H4 (cell line): ENCODE measurements at places on chromosomes 7 and 10. TPM values are rescaled to one million over a fixed set of nuclear protein-coding genes. Genes with fewer than 3 reads are reported as not detected.

DNA sequence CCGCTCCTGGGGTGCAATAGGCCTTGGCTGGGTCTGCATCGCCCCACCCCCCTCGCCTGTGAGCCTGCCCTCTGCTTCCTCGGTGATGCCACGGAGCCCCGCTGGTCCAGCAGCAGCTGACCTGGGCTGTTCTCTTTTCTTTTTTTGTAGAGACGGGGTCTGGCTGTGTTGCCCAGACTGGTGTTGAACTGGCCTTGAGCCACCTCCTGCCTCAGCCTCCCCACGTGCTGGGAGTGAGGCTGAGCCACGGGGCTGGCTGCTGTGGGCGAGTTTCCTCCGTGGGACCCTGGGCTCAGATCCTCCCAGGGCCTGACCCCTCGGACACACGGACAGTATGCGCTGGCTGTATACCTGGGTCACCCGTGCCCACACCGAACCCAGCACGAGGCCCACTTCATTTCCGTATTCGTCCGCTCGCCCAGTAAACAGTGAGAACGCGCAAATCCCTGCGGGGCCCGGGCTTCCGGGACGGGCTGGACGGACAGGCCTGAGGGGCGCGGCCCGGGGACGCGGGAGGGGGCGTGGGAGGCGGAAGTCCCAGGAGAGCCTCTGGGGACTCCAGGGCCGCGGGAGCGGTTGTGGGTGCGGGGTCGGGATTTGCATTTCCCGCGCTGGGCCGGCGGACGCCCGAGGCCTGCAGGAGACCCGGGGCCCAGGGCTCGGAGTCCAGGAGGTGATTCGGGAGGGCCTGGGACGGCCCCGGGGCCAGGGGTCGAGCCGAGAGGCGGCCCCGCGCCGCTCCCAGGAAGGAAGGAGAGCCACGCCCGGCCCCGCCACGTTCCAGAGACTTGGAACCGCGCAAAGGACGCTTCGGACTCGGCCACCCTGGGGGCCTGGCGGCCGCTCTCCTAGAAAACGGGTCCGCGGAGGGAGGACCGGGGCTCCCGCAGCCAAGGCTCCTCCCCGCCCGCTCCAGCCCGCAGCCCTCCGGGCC, 57.7 kb upstream of the DNAJB6 start:
- DNase-seq, result no peak

DNA sequence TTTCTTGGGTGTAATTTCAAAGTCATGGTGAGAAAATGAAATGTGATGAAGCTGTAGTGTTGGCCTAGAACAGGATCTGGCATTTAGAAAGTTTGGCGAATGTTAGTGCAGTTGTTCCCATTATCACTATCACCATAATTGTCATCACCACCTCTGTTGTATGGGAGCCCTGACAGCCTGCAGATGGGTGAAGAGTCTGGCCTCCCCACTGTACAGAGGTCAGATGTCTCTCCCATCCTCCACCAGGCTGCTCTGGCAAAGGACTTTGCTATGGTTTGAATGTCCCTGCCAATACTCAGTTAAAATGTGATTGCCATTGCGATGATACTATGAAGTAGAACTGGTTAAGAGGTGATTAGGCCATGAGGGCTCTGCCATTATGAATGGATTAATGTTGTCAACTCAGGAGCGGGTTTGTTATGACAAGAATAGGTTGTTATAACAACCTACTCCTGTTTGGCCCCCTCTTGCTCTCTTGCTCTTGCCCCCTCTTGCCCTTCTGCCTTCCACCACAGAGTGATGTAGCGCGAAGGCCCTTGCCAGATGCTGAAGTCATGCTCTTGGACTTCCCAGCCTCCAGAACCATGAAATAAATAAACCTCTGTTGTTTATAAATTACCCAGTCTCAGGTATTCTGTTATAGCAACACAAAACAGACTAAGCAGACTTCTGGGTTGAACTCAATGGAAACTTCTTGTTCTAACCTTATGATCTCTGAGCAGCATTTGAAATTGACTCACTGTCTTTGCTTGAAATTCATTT, 90.0 kb downstream of the GRK5 start:
- DNase-seq, result no peak

DNA sequence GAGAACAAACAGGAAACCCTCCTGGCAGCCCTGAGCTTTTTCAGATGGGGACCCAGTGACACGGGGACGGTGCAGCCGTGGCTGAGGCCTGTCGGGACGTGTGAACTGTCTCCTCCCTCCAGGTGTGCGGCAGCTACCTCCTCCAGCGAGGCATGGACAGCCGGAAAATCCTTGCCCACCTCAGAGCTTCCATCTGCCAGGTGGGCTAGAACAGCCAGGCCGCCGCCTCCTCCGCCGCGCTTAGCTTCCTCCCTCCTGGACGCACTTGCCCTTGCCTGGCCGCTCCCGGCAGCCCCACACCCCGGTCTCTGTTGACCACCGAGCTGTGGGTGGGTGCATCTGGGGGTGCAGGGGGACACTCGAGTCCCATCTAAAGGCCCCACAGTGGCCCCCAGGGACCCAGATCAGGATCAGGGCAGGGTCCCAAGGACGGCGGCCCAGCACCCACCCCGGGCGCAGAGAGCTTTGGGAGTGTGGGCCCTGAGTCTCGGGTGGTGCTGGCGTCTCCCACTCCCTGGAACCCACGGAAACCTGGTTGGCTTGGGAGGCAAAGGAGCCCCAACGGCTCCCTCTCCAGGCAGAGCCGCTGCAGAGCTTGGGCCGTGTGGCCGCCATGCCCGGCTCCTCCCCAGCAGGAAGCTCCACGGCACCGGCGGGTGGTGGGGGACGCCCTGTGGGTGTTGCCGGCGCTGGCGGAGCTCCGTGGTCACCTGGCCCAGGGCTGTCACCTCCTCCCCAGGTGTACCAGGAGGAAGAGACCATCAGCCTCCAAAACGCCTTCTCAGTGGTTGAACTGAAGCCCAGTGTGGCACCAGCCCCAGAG, 32.9 kb upstream of the UTF1 start:
- no peak for DNase-seq

- no peak for DNase-seq
These were observed 17.2 kb downstream of the EMX2 start for GRCh38 chr10:117559712-117560111.

- no peak for DNase-seq
These were observed 167.1 kb upstream of the INHBA start for GRCh38 chr7:41869997-41870396.

DNA sequence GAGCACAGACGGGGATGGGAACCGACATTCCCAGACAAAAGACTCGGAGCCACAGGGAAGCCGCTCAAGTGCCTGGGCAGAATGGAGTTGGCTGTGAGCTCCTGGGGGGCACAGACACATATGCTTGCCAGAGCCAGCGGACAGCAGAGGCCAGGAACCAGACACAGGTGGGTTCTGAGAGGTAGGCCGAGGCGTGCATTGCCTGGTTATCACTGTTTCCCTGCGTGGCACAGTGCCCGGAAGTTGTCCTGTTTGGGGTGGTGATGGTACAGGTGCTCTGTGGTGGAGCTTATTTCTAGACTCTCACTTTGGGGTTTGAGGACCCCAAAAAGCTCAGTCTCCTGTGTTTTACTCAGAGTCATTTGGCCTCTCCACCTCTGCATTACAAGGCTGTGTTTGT, 2.5 kb downstream of the PALD1 start:
- no peak for DNase-seq

GRCh38 chr7:33706771-33707200, 198.6 kb upstream of the BMPER start:
- DNase-seq, result no peak

DNA sequence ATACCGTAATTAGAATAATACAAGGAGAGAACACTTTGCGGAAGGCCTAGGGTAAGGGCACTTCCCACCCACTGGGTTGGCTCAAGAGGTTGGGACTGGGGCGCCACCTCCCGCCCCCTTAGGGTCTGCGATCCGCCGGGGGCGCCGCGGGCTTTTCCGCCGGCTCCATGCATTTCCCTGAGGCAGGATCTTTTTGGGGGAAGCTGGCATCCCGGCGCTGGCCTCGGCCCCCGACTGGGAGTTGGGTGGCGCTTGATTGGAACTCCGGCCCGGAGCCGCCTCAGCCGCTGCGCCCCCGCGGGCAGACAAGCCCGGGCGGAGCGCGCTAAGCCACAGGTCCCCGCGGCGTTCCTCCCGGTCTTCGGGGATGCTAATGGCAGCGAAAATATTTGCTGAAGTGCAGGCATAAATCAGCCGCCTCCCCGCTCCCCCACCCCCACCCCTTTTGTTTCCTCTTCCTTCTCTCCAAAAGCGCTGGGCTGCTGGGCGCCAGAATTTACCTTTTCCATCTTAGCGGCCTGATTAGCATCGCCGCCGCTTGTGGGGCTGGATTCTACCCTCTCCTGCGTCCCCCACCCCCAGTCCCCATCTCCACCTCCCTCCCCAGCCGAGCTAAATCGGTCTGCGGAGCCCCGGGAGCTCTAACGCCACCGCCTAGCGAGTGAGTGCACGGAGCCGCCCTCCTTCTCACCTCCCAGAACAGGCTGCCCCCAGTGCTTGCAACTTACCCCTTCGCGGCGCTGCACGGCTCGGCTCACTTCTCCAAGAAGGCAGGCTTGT, 5.1 kb downstream of the UNC5B start:
- DNase-seq, result no peak

DNA sequence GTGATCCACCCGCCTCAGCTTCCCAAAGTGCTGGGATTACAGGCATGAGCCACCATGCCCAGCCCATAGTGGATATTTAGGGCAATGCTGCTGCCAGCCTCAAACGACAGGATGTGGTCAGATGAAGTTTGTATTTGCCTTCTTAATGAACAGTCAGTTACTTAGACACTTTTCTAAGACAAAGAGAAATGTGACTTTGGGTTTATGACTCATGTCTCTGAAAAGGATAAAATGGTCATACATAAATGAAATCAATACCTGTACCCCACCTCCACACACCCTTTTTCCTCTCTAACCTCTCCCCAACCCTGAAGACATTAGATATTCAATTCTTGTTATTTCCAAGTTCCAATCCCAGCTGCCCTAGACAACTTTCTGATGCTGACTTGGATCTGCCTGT, 109.3 kb upstream of the INSIG1 start:
- peak; percentile 64 for DNase-seq

DNA sequence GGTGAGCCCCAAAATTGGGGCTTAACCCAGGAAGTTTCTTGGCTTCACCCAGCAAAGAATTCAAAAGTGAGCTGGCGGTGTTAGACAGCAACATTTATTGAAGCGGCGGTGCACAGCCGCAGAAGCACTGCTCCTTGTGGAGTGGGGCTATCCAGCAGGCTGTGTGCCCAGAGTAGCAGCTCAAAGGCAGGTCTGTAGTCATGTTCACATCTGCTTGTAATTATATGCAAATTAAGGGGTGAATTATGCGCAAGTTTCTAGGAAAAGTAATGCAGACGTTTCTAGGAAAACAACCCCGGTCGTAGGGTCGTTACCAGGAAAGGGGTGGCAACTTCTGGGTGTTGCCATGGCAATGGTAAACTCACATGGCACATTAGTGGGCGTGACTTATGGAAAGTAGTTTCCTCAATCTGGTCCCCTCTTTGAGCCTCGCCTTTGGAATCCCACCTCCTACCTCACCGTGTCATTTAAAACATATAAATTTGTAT, 13.7 kb upstream of the KBTBD2 start:
- peak; percentile 68 for DNase-seq

GRCh38 chr10:52437205-52437646, 123.1 kb downstream of the DKK1 start:
- no peak for DNase-seq

DNA sequence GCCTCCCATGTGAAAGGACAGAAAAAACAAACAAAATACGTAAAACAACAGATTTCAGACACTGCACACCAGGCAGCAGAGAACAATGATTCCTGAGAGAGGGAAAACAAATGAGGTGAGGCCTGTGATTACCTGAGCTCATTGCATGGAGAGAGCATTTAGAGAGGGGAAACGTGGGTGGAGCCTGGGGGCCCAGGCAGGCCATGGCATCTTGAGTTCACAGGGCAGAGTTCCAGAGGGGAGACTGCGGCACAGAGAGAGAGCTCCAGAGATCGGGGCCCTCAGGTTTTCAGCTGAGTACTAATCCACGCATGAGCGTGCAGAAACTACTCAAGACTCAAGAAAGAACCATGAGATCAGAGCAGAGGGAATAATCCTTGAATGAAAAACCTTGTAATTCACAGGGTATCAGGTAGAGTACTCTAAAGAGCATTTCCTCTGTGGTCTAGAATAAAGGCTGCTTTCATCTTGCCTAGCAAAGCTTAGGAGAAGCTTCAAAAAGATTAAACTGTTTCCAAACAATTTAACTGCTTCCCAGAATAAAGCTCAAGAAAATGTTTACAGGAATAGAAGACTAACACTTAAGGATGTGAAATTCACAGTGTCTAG, 46.6 kb upstream of the ARHGAP12 start:
- DNase-seq, result no peak

GRCh38 chr7:30911133-30911532, 520 bp upstream of the AQP1 start:
- DNase-seq, result no peak

GRCh38 chr7:23385140-23385539, 85.2 kb downstream of the IGF2BP3 start:
- no peak for DNase-seq

GRCh38 chr7:94781236-94781635, 125.3 kb upstream of the SGCE start:
- no peak for DNase-seq

DNA sequence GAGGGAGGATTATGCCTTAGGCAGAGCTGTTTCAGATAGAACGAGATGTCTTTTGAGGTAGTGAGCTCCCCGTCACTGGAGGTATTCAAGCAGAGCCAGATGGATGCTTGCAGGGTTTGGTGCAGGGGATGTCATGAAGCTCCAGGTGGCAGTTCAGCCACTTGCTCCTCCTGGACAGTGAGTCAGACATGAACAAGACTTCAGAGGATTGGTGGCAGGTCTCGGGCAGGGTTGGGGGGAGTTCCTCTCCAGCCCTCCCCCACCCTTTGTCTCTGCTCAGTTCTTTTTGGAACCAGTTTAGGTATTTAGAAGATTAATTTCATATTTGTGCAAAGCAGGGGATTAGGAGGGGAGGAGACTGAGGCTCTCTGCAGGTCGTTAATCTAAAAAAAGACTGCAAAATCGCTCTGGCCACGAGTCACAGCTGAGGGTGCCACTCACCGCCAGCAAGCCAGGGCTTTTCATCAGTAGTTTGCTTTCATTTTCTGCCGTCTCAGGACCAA, 21.5 kb upstream of the MYL10 start:
- DNase-seq, result no peak

GRCh38 chr10:114350751-114351150, 53.6 kb downstream of the AFAP1L2 start:
- no peak for DNase-seq

The H2BK1 gene
- total RNA-seq, result 0.64 TPM in 1 of 2 replicates, not detected in the other

The PRSS37 gene
- not detected in 2 replicates for total RNA-seq

The C10orf53 gene
- not detected in 2 replicates for total RNA-seq

The LRRC17 gene
- 20.2 and 20.8 TPM in 2 replicates for total RNA-seq

The SMO gene
- total RNA-seq, result 13.5 and 15.5 TPM in 2 replicates

The EPO gene
- not detected in 2 replicates for total RNA-seq

The CCDC3 gene
- 2.1 and 2.4 TPM in 2 replicates for total RNA-seq

The CYP26C1 gene
- not detected in 2 replicates for total RNA-seq

The CLDN15 gene
- 0.99 and 6.0 TPM in 2 replicates for total RNA-seq

The C10orf71 gene
- total RNA-seq, result not detected in 2 replicates

The SCART1 gene
- total RNA-seq, result 0.37 and 0.47 TPM in 2 replicates

The CRYGN gene
- total RNA-seq, result not detected in 2 replicates

The TWIST1 gene
- total RNA-seq, result 29.1 and 40.1 TPM in 2 replicates
